NCI-H1417 treated with DMSO at 0.1 percent for 48 hours (cell line): ENCODE measurements at places on chromosomes 13 and 19.
A peak's percentile ranks its signal among the peaks of the same experiment; 100 is the strongest.

DNA sequence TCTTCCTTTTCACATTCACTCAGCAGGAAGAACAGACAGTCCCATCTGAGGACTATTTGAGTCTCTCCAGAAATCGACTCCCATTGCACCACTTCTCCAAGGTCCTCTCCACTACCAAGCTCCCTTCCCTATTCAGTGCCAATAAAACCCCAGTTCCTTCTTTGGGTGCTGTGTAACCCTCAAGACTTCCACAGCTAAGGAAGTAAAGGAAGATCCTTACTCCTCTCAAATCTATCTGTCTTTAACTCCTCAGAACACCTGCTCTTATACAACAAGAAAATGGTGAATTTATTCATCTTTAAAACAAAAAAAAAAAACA lies 29.2 kb upstream of the TM9SF2 start:
- no peak for DNase-seq

GRCh38 chr13:99982731-99983498 lies 1.3 kb downstream of the ZIC2 start:
- no peak for DNase-seq

- DNase-seq = no peak
These were observed 30.9 kb downstream of the ENOX1 start for GRCh38 chr13:43755844-43756243.

DNA sequence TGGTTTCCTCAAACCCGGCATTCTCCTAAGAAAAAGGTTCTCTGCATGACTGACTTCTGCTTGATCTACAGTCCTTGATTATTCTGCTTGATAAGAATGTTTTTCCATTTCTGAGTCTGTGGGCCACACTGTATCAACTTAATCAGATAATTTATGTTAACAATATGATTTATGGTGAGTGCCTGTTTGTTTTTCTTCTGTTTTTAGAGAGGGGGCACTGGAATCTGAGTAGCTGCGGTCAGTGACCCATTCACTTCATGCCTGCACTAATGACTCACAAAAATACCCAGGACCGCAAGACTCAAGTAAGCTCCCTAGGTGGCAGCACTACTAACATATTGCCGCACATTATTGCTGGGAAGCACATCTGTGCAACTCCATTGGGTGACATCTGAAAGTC lies 542.3 kb upstream of the ATXN8OS start:
- DNase-seq = no peak

DNA sequence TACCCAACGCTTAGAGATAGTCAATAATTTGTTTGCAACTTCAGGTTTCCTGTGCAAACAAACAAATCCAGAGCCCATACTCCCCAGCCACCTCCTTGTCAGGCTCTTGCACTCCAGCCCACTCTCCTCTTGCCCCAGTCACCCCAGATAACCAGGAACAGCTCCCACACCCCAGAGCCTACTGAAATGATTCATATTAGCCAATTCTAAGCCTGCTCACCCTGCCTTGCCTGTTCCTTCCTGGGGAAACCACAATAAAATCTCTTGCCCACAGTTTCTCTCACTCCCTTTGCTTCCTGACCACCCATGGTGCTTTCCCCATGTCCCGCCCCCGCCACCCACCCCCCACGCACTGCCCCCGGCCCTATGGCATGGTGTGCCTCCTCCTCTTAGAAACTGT lies 3.8 kb upstream of the ACTL9 start:
- DNase-seq = no peak

GRCh38 chr13:37074703-37075102 lies 15.2 kb upstream of the SUPT20H start:
- no peak for DNase-seq

DNA sequence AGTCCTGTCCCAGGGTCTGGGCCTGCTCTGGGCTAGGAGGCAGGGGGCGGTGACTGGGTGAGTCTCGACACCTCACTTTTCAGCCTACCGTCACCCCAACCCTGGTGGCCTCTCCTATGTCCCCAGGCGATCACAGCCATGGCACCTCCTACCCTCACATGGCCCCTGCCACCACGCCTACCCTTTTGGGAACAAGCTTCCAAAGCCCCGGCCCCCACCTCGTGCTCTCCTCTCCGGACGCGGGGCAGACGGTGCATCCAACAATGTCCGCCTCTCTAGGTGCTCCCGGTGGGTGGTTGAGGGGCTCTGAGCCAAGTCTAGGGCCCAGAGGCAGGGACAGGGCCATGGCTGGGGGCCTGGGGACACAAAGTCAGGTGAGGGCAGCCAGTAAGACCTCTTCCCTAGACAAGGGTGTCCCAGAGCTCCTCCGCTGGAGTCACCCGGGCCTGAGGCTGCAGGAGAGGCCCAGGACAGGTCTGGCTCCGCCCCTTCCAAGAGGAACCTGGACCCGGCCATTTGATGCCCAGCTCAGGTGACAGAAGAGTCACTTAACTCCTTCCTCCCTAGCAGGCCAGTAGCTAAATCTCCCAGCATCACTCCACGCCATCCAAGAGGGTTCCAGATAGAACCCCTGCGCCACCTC lies at the start of gene SYNE4:
Gene SYNE4, minus strand, starts transcription at position 478 of the 643 bp plus-strand sequence. Its CDS starts 132 bp downstream, at position 346.
- no peak for DNase-seq

DNA sequence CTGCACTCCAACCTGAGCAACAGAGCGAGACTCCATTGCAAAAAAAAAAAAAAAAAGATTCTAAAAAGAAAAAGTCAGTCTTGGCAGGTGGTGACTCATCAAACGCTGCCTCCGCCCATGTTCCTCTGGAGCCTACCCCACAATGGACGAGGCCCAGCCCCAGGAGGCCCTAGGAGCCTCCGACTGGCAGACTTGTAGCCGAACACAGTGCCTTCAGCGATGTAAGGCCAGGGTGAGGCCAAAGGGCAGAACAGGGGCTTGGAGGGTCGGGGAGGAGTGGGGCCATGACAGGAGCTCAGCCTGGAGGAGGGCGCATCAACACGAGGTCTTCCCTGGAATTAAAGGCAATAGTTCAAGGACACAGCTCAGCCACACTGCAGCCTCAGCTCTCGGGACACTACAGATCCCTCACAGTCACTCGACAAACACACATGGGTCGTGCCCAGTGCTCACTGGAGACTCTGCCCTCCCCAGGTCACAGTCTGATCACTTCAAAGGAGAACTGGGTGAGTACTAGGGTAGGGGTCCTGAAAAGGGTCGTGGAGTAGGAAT lies 5.1 kb downstream of the USE1 start:
- no peak for DNase-seq

GRCh38 chr13:44406617-44407016 lies 33.0 kb downstream of the SERP2 start:
- no peak for DNase-seq

DNA sequence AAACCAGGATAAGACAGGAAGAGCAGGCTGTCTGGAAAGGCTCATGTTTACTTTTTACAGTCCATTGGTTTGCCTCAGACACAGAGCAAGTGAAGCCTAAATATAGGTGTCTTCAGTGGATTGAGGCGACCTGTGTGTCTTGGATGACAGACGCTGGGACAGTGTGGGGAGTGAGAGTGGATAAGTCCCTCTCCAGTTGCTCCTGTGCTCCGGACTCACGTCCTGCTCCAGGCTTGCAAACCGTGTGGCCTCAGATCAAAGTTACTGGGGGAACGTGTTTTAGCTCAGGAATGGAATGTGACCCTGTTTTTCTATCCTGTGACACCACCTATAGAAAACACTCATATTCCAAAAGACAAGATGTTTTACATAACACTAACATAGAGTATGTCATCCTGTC lies 465.7 kb downstream of the MYO16 start:
- no peak for DNase-seq

DNA sequence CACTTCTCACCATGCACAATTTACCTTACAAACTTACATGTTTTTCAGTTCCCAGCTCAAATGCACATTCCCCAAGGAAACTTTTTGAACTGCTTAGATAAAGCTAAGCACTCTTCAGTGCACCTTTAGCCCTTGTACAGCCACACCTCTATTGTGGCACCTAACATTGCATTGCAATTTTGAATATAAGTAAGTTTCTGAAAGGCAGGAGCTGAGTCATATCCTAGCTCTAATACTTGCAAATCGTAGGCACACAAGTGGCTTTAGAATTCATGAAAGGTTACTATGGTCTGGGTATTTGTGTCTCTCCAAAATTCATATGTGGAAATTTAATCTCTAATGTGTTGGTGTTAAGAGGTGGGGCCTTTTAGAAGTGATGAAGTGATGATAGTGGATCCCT lies 4.9 kb upstream of the ESD start:
- no peak for DNase-seq

- DNase-seq = no peak
These were observed 21.5 kb downstream of the CPT1C start for GRCh38 chr19:49712397-49712859.

DNA sequence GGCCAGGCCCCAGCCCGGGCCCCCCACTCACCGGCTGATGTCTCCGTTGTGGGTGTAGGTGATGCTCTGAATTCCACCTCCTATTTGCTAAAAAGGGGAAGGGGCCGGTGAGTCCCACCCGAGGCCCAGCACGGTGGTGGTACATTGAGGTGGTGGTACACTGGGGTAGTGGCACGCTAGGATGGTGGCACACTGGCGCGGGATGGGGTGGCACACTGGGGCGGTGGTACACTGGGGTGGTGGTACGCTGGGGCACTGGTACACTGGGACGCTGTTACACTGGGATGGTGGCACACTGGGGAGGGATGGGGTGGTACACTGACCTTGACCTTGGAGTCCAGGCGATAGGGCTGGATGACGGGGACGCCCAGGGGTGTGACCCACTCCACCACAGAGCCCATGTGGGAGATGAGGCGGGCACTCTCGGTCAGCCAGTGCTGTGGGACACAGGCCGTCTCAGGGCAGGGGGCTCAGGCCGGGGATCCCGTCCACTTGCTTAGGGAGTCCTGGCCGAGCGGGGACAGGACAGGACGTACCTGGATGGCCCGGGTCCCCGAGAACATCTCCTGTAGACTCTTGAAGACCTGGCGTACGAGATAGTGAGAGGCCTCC lies 14.6 kb downstream of the POLRMT start:
- no peak for DNase-seq

DNA sequence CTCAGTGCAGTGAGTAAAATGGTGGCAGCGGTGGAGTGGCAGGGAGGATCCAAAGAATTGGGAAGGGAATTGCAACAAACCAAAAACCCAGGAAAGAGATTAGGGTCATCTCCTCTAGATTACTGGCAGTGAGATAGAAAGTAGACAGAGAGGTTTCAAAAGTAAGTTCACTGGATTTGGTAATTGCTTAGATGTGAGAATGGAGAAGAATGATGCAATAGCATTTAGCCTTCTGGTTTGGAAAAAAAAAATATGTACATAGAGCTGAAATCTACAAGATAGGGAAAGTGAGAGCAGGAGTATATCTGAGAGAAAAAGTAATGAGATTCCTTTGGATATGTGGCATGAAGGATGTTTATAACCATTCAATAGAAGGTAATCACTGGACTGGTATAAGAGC lies 482.6 kb upstream of the GPC6 start:
- DNase-seq = no peak

GRCh38 chr13:59743195-59743594 lies 420.5 kb downstream of the DIAPH3 start:
- DNase-seq = no peak

DNA sequence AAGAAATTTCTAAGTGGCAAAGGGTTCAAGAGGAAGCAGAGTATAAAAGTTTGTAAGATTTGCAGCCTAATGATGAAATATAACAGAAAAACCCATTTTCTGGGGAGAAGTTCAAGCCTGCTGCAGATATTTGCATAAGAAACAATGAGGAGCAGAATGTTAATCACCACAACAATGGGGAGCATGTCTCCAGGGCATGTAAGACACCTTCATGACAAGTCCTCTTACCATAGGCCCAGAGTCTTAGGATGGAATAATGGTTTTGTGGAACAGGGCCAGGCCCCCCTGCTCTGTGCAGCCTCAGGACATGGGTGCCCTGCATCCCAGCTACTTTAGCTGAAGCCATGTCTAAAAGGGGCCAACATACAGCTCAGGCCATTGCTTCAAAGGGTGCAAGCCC lies 809.0 kb upstream of the SLITRK5 start:
- DNase-seq = no peak

- DNase-seq = no peak
These were observed 2.3 kb upstream of the KBTBD7 start for GRCh38 chr13:41196620-41197019.

GRCh38 chr13:29771247-29771646 lies 79.2 kb downstream of the UBL3 start:
- no peak for DNase-seq

- DNase-seq = no peak
These were observed 1.2 kb upstream of the ARID3A start for GRCh38 chr19:924553-925086.

DNA sequence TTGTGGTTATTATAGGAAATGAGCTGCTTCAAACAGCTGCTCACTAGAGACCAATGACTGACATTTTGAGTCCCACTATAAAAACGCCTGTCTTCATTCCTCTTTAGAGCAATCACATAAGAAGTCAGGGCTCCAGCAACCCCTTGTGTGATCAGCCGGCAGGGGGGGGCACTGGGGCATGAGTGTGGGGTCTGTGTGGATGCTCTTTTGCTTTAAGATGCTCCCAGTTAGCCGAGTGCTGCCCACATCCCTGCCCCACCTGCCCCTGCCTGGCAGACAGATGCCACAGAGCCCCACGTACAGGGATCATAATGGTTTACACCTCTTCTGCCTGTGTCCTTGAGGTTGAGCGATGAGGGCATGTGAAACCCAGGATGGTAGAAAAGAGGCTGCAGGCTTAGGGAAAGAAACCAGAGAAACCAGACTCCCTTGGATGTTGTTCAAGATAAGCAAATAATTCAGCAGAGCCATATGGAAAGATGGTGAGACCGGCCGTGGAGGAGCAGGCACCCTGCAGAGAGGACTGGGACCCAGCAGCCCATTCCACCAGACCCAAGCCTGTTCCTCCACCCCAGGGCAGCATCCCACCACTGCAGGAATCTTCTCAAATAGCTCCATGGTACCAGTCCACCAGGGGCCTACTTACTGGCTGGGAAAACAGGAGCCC lies 55.4 kb downstream of the CHST8 start:
- no peak for DNase-seq

DNA sequence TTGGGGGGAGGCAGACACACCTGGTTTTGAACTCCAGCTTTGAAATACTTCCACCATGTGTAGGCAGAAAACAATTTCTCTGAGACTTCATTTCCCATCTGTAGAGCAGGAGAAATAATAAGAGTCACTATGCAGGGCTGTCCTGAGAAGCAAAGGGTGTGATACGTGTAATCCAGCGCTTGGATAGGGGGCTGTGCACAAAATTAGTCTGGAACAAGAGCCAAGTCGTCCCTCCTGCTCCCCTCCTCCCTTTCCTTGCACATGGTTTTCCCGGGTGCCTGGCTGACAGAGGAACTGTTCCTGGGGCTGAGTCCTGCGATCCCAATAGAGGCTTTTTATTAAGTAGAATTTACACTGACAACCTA lies 29.6 kb upstream of the UBE2L5 start:
- no peak for DNase-seq

DNA sequence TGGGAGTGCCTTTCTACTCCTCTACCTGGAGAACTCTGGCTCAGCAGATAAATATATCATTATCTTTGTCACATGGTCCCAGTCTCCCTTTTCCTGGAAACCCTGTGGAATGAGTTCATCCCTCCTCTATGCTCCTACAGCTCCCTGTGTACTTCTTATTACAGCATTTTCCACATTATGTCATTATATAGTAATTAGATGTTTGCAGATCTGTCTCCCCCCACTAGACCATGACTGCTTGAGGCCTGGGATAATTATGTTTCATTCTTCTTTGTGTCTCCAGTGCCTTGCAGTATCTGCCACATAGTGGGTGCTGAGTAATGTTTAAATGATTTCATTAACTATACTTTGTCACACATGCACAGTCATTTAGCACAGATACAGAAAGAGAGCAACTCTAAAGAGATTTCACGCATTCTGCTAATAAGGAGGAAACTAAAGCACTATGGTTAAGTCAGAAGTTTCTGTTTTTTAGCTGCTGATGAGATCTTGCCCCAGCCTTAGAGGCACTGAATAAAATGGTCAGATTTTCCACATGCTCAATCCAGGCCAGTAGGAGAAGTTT lies 66.1 kb upstream of the DIAPH3 start:
- DNase-seq = peak; percentile 62
